Kidney capillary endothelial cell (primary cell): ENCODE measurements at places on chromosomes 3 and 15.

DNA sequence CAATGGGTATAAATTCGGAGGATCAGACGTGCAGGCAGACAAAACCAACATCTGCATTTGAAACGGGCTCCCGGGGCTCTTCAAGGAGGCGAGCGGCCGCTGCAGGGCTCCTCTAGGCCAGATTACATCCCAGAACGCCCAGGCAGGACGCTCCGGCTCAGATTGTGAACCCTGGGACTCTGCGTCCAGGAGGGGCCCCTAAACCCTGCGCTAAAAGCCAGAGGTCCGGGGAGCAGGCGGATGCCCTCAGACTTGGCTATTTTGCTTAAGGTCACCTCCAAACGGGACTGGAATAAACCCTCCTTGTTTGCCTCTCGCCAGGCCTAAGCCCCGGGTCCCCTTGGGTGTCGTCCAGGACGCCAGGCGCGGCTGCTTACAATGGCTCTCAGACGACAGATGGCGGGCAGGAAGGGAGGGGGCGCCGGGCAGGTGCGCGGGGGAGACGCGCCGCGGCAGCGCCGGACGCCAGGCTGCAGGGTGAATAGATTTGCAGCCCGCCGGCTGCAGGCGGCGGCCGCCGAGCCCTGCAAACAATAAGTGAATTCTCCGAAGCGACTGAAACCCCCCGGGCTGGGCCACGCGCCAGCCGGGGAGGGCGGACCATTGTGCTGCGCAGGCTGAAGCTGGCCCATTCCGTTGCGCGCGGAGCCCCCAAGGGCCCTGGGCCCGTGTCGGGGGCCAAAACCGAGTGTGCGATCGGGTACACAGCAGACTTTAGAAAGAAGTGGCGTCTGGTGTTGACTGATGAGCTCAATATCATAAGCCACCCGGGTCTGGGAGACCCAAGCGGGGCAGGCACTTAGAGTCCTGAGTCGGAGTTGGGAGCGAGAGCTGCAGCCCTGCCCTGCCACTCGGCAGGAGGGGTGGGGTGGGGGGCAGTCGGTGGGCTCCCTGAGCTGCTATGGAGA, 32.3 kb upstream of the AMOTL2 start:
- DNase-seq: peak; percentile 50

DNA sequence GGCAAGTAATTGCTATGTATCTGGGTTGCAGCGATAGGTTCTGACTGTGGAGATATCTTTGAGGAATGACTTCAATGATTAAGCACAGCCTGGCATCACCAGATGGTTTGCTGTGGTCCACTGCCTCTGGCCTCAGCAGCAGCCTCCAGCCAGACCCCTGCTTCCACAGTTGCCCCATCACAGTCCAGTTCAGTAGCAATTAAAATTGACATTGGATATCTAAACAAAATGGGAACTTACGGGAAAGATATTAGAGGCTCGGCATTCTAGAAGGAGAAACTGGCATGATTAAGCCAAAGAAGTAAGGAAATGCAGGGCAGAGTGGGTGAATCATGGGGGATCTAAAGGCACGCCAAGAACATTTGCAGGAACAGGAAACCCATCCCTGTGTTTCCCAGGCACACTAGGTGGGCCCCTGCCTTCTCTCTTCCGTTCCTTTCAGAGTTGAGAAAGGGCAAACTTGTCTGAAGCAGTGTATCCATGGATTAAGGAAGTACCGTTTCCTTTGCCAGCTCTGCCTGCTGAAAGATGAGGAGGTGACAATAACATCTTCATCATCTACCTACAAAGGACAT, 36.3 kb upstream of the SH3BP5 start:
- DNase-seq: peak; percentile 37

- no peak for DNase-seq
Observed at GRCh38 chr3:22236490-22237270, 485.7 kb upstream of the ZNF385D start.

GRCh38 chr3:70854108-70854507, 541.7 kb upstream of the MDFIC2 start:
- no peak for DNase-seq

GRCh38 chr3:132135628-132136333, 101.0 kb upstream of the CPNE4 start:
- DNase-seq: peak; percentile 78

DNA sequence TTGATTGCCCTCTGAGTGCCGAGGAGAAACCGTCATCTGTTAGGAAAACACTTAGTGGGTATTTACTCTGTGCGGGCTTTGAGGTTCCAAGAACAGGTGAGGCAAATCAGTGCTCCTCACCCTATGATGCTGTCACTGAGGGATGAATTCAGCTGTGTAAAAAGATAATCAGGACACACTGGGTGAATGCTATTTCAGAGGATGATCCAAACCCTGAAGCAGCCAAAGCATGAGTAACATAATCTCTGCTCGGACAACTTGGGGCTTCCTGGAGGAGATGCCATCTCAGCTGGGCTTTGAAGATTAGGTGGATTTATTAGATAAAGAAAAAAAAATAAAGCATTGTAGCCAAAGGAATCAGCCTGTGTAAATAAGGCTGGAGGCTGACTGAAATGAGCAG, 10.5 kb upstream of the GADL1 start:
- DNase-seq: no peak

- DNase-seq: no peak
Observed at GRCh38 chr3:194423317-194423716, 24.3 kb upstream of the GP5 start.

DNA sequence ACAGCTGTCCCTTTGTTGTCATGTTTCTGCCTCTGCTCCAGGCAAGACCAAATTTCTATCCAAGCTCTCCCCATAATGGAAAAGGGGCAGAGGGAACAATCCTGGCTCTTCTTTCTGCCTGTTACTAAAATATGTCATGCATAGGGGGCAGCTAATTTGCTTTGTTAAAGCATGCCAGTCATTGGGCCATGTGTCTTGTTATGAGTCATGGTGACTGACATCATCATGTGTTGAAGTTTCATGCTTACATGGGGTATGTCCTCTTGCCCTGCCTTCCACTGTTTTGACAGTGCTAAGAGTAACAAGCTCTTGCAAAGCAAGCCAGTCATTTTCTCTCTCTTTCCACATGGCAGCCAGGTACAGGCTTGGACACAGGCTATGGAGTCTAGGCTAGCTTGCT, 268.9 kb downstream of the GABRB3 start:
- no peak for DNase-seq

GRCh38 chr15:39627451-39628143, 46.7 kb downstream of the THBS1 start:
- DNase-seq: no peak

GRCh38 chr15:57306944-57307411, 69.3 kb upstream of the CGNL1 start:
- DNase-seq: no peak

DNA sequence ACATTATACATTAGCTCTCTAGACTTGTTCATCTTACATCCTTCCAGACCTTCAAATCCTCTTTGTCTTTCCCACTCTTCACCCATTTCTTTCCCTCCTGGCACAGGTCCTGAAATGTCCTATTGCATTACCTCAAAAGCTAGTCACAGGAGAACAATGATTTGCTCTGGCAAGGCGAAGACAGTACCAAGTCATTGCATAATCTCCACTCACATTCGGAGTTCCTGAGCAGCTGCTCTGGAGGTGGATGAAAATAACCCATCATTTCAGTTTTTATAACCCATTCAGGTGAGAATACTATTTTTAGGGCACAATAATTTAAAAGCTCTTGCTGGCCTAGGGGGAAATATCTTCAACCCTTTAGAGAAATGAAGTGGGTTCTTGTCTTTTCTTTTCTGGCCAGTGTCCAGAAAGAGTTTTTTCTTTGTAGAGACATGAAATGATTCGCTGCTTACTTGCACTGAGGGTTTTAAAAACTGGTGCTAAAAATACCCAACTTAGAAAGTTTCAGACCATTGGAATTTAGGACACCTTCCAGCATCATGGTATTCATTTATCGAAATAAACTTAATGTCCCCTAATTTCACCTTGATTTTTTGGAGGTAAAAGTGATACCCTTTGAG, 23.4 kb upstream of the DYNC1LI1 start:
- DNase-seq: no peak

- DNase-seq: no peak
Observed at GRCh38 chr15:41056810-41057209, 59.3 kb downstream of the INO80 start.

GRCh38 chr3:168330983-168331382, 235.3 kb upstream of the GOLIM4 start:
- DNase-seq: no peak

DNA sequence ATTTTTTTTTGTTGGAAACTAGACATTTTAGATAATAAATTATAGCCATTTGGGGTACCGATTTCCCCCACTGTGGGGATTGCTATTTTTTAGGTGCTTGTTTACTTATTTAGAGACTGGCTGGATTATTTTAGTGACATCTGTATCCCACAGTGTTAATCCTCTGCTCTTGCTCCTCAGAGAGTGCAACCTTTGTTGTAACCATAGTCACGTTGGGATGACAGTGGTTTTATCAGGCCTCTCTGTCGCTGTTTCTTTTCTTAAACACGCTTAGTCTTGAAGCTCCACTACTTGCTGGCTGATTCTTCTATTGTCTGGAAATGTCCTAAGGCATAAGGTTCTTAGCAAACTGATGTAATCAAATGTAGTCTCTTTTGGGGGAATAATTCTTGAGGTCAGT, 451.6 kb upstream of the SEMA6D start:
- no peak for DNase-seq

GRCh38 chr3:58034738-58035523, 26.7 kb downstream of the FLNB start:
- no peak for DNase-seq

DNA sequence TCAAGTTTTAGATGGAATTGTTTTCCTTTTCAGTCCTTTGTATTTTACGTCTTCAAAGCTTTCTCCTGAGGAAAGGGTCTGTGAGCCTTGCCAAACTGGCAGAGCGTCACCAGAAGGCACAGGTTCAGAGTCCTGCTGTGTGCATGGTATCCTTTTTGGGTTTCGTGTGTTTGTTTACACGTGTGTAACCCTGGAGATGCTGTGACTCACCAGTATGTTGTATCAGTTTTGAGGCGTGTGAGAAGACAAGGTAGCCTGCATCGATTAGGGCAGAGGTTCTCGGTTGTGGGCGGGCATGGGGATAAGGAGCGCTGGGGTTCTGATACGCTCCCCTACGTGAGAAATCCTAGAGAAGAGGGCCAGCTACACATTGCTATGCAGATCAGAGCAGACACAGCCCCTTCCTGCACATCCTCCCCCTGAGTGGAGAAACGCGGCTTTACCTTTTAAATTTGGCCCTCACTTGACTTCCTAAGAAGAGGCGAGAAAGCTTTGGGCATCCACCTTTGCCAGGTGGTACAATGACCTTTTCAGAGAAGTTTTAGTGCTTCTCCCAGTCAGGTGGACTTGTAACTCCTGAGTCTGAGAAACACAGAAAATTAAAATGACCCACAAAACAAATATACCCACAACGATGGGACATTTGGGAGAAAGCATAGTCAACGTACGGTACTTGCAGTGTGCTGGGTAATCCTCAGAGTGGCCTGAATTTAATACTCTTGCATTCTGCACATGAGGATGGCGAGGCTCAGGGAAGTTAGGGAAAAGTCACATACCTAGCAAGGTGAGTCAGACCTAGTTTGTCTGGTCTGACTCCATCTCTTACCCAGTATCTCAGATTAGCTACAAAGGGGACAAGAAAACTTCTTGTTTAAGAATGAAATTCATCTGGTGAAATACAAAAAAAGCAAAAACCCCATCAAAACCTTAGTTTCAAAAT, 38.1 kb downstream of the TRAK1 start:
- no peak for DNase-seq

- no peak for DNase-seq
Observed at GRCh38 chr3:131317667-131318066, 63.9 kb upstream of the NUDT16 start.

GRCh38 chr15:72722071-72722696, 36.2 kb downstream of the BBS4 start:
- peak; percentile 38 for DNase-seq

DNA sequence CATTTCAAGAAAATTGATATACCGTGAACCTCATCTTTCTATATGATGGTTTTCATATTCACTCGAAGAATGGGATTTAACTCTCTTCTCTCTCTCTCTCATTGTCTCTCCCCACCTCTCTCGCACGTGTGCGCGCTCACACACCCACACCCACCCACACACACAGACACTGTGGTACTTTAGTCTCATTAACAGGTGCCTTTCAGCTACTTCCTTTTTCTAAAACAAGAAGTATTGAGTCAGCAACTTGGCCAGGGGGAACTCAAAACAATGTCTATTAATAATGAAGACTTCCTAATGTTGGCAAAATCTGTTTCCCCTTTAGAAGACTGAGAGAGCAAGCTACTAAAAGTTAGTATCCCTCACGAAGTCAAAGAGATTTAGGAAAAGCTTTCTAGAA, 150.7 kb downstream of the TMCO5A start:
- DNase-seq: peak; percentile 38

- DNase-seq: no peak
Observed at GRCh38 chr3:24004171-24004938, 59.3 kb downstream of the NR1D2 start.

- DNase-seq: no peak
Observed at GRCh38 chr15:61974759-61975158, 85.5 kb downstream of the VPS13C start.

GRCh38 chr3:128889139-128889894, 9.9 kb downstream of the ACAD9 start:
- DNase-seq: no peak

- DNase-seq: no peak
Observed at GRCh38 chr3:131242201-131242600, 139.4 kb upstream of the NUDT16 start.

- no peak for DNase-seq
Observed at GRCh38 chr3:72317491-72317890, 530.8 kb downstream of the SHQ1 start.

DNA sequence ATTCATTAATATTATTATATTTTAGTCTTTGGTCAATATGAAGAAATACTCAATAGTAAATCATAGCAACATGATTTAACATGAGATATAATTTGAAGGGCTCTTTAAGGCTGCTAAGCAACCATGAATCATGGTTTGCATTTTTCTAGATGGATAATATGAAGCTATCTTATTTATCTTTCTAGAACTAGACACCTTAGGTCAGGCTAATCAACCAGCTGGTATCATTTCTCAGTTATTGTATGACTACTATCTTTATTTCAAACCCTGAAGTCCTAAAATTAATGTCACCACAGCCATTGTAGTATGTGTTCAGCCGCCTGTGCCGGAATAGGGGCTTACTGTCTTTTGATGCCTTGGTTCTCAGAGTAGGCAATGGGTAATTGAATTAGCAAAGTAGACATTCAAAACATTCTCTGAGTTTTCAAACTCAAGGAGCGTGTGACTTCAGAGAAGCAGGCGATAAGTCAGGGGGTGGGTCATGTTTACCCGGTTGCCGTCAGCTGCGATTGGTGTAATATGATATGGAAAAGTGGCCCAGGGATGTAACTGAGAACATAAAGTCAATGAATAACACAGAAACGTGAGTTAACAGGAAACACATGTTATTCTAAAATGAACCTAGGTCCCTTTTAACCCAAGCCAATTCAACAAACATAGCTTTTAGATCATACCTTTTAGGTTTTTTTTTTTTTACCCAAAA, 93.4 kb upstream of the CTDSPL start:
- no peak for DNase-seq

DNA sequence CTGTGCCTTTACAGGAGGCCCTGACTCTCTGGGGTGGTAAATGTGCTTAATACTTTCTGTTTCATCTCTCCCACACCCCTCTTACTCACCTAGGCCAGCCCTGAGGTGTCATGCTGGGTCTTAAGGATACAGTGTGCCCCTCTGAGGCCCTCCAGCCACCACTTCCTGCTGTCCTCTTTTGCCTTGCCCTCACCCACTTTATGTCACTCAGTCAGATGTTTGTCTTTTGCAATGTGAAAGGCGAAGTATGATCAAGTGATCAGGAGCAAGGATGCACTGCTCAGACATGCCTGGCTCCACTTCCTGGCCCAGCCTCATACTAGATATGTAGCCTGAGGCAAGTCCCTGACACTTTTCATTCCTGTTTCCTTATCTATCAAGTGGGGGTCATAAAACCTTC, 339.0 kb upstream of the NR2E3 start:
- no peak for DNase-seq
